ENCODE measurements at places on chromosomes 5 and 9.

GRCh38 chr9:99678566-99678965, 143.1 kb upstream of the NR4A3 start:
- DNase-seq = no peak

DNA sequence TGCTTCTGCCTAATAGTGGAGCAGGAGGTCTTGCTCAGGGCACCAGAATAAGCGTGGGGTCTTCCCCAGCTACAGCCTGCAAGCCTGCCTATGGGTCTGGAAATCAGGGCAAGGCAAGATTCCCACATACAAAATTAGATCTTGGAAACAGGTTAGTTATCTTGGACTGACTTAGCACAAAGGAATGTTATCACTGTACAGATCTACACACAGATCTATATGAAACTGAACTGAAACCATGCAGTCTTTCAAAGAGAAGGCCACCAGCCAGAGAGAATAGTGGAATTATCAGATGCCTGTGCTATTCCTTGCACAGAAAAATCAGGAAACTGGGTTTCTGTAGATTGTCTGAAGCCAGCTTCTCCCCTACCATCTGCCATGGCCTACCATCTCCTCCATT, 585.7 kb downstream of the ACTL7B start:
- DNase-seq = no peak

DNA sequence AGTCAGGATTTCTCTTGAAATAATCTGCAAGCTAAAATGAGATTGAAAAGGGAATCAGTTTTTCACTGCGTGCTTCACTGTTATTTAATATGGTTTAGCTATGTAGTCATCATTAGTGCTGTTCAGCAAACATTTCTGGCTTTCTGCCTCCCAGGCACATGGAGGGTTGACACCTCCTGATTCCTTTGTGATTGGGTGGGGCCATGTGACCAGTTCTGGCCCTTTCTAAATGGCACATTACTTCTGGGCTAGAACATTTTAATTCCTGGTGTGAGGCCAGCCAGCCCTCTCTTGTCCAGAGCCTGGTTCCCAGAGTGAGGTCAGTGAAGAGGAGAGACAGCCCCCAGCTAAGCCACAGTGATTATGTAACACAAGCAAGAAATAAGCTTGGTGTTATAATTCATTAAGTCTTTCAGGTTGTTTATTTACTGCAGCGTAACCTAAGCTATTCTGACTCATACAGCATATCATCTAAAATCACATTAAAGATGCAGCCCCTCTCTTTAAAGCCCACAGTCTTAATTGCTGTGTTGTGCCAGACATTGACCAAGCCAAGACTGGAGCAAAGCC, 17.4 kb upstream of the ARSI start:
- DNase-seq = no peak

DNA sequence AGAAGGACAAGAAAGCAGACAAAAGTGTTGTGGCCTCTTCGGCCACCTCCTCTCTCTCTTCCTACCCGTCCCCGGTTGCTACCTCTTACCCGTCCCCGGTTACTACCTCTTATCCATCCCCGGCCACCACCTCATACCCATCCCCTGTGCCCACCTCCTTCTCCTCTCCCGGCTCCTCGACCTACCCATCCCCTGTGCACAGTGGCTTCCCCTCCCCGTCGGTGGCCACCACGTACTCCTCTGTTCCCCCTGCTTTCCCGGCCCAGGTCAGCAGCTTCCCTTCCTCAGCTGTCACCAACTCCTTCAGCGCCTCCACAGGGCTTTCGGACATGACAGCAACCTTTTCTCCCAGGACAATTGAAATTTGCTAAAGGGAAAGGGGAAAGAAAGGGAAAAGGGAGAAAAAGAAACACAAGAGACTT, 2.4 kb downstream of the EGR1 start:
- DNase-seq = no peak

DNA sequence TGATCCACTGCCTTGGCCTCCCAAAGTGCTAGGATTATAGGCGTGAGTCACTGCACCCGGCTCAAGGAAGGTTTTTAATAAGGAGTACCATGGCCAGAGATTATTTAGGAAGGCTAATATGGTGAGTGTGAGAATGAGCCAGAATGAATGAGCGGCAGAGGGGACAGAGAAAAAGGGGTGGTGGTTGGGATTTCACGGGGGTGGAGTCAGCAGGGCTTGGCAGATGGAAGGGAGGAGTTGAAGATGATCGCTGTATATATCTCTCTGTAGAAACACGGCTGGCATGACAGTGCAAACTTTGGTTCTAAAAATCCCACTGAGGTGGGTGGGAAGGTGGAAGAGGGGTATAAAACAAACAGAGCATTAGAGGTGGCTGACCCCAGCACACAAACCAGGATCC, 176.7 kb upstream of the TBC1D2 start:
- DNase-seq = no peak

DNA sequence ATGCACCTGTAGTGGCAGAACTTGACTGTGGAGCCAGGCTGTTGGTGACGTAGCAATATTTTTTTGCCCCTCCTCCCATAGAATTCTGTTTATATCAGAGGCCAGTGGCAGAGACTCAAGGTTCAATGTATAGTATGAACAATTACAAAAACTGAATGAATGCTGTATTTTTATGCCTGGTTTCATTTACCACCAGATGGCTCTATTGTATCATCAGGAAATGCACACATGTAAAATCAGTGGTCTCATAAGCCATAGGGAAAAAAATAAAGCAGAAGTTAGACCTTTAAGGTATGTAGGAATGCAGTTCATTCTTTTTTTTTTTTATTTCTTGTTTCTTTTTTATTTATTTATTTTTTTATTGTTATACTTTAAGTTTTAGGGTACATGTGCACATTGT, 43.6 kb downstream of the CCDC192 start:
- no peak for DNase-seq

GRCh38 chr5:126339215-126339805, 83.9 kb upstream of the GRAMD2B start:
- no peak for DNase-seq

DNA sequence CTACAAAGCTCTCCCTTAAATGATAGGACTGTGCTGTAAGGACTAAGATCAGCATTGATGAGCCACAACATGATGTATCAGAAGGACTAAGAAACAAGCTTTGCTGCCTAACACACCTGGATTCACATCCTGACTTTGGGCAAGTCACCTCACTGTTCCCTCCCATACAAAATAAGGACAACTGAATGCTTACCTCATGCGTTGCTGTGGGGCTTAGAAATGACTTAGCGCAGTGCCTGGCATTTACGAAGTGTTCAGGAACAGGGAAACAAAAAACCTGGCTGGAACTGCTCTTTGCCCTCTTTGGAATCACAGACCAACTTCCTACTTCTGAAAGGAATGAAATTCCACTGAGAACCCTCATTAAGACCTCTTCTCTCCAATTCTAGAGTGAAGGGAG, 113.7 kb downstream of the BAAT start:
- DNase-seq = no peak

DNA sequence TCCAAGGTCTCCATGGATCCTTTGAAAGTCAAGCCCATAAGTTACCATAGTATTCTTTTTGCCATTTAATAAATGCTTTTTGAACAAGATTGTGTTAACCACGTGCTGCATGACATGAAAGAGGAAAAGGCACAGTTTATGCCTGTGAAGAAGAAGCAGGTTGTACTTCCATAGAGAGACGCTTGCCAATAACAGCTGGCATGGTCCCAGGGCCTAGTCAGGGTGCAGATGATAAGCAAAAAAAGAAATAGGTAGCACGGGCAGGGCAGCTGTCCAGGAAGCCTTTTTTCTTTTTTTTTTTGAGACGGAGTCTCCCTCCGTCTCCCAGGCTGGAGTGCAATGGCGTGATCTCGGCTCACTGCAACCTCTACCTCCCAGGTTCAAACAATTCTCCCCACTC, 71.8 kb upstream of the CLINT1 start:
- no peak for DNase-seq

DNA sequence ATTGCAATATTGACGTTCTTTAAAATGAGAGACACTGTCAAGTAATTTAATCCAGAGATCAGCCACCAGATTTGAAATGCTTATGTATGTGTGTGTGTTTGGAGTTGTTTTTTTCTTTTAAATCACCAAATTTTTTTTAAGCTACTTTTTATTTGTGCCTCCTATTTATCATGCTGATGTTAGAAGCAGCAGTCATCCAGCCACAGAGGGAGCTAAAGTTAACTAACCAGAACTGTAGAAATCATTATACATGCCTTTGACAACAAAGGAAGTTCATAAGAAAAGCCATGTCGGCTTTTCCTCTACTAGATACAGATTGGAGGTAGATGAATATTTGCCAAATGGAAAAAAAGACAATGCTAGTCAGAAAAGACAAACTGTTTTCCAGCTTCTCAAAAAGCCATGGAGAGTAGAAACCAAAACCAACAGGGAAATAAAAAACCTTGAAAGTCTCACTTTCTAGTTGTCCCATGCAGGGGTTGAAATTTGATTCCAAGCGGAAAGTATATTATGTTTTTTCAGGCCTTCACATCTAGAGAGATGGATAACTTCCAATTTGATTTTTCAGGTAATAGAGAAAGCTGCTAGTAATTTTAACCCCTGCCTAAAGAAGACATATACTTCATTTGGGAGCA, 4.5 kb downstream of the PURA start:
- DNase-seq = no peak

DNA sequence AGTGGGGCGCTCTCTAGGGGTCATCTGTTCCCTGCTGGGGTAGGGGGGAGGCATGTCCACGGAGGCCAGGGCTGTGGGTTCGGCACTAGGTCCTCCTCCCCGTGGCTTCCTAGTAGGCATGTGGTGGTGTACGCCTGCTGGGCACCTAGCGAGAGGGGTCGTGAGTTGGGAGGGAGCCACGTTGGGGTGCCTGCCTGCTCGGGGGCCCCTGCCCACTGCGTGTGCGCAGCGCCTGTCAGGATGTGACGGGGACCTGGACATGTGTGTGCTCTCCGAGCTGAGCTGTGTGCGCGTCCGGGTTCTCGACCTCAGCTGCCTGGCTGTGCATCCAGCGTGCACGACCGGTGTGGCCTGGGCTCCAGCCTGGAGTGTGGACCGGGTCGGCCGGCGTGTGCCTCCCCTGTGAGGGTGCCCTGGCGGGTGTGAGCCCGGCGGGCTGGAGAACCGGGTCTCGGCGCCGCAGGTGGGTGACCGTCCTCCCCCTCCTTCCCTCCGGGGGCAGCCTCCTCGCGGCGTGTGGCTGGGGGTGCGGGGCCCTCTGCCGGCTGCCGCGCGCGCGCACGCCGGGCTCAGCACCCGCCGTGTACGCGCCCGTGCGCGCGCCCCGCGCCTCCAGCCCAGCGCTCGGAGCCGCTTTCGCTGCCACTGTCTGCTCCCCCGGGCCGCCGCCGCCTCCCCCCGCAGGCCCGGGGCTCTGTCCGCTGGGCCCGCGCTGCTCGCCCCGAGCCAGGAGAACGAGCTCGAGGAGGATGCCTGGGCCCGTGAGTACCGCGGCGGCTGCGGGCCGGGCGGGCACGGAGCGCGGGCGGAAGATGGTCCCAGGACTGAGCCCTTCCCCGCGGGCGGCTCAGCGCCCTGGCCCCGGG, at the start of gene PRR7:
PRR7 (plus strand) TSS at position 615 of the 866 bp plus-strand sequence. CDS start 8,254 bp downstream, outside the sequence.
- DNase-seq = no peak

DNA sequence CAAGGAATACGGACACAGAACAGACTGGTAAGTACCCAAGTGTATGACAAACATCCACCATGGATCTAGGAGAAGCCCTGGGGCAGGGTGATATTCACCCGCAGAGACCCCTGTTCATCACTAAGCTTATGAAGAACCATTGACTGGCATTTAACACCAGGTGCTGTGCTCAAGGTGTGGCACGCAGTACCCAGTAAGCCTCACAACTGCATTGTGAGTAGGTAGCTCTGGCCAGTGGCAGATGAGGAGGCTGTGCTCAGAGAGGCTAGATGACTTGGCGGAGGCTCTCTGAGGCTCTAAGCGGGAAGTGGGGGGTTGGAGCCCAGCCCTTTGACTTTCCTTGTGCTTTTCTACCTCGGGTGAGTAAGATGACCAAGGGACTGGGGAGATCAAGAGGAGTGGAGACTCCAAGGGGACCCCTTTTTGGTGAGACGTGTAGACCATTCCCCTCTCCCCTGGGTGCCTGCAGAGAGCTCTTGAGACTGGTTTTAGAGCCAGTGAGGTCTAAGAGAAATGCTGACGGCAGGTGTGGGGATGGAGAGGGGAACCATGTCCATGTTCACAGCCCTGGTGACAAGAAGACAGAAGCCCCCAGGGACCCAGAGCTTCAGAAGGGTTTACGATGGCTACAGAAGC, 70.8 kb downstream of the IL6ST start:
- DNase-seq = no peak

DNA sequence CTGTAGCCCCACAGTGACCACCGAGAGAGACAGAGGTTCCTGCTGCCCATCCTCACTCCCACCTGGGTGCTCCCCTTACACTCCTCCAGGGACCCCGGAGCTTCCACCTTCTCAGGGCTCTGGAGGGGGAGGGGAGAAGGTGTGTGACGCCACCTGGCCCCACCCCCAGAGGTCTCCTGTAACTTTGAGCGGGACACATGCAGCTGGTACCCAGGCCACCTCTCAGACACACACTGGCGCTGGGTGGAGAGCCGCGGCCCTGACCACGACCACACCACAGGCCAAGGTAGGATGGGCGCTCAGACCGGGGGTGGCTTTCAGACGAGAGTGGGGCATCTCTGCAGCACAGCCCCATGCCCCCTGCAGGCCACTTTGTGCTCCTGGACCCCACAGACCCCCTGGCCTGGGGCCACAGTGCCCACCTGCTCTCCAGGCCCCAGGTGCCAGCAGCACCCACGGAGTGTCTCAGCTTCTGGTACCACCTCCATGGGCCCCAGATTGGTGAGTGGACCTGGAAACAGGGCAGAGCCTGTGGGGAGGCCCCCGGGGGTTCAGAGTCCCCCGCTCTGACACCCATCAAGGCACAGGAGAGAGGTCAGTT, 4.5 kb downstream of the MAMDC4 start:
- DNase-seq = no peak

DNA sequence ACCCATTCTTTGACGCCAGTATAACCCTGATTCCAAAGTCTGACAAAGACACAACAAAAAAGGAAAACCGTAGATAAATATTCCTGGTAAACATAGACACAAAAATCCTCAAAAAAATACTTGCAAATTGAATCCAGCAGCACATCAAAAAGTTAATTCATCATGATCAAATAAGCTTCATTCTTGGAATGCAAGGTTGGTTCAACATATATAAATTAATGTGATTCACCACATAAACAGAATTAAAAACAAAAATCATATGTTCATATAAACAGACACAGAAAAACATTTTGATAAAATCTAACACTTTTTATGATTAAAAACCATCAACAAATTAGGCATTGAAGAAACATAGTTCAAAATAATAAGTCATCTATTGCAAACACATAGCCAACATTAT, 324.2 kb upstream of the TRPC7 start:
- no peak for DNase-seq

DNA sequence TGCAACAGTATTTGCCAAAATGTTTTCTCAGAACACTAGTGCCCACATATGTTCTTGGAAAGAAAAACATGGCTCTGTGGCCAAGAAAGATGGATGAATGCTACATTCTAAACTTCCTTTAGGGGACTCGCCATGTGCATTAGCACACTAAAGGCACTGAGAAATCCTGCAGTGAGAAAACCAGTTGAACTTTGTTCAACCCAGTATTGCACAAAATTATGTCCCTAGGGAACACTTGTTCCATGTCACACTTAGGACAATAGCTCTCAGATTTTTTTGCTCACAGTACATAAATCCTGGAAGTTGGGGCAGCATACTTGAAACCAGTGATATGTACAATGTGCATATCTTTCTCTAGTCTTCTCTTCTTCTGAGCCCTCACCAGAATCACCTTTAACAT, 96.6 kb downstream of the ADRB2 start:
- no peak for DNase-seq

- no peak for DNase-seq
These were observed 2385.2 kb upstream of the C9orf72 start for GRCh38 chr9:29958469-29958868.

Data from mesenteric fat pad (tissue), 1 donor.